ENCODE measurements at places on chromosomes 7 and 10.

DNA sequence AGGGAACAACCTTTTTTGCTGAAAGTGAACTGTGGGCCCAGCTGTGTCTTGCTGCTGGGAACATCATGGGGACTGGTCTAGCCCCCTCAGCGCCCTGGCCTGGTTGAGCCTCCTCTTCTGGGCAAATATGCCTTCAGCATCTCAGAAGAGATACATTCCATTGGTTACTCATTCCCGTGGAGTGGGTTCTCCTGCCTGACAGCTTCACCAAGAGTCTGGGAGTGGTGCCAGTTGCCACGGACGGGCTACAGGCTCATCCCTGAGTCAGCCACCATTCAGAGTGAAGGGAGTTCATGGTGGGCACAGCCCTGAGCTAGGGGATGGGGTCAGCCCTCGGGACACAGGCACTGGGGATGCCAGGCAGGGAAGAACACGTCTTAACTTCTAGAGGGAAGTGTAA is 81.9 kb downstream of the RAMP3 start:
- no peak for DNase-seq

DNA sequence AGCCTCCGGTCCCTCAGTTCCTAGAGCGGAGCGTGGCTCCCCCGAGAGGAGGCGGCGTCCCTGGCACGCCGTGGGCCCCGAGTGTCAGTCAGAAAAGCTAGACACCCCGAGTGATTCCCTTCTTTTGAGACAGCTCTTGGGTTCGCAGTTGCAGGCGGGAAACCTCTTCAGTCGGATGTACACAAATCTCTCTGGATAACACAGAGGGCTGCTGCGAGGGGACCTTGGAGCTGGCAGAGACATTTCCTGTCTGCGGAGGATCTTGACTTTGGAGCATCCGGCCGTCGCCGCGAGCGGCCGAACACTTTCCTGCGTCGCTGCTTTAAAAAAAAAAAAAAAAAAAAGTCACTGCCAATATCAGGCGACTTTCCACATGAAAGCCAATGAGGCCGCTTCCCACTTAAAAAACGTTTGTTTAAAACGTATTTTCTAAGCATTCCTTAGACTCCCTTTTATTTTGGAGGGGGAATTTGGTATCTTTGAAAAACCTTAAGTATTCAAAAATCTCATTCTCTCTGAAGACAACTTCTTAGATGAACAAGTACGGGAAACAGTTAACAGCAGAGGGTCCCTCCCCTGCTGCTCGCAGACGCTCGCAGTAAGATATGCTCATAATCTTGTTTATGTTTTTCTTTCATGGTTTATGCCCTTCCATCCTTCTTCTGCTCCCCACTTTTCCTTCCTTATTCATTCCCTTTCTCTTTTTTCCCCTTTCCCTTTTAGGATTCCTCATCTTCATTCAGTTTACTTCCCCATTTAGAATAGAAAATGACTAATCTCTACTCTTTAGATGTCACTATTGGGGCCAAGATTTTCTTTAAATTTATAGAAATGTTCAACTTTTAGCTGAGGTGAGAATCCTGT is 10.0 kb downstream of the HHEX start:
- no peak for DNase-seq

GRCh38 chr10:129179245-129179971 is 287.6 kb upstream of the MGMT start:
- DNase-seq: no peak

DNA sequence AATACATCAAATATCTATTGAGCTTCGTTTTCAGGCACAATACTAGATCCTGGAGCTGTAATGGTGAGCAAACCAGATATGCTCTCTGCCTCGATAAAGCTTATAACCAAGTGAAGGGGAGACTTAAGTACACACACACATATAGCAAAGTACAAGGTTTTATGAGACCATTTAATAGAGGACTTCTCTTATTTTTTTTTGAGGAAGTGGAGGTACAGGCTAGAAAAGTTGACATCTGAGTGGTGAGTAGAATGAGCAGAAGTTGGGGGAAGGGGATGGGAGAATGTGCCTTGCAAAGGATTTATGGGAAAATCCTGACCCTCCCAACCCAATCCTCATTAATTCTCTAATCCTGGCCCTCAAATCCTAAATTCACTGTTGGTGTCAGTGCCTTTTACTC is 7.7 kb downstream of the CCDC136 start:
- DNase-seq: no peak

- no peak for DNase-seq
Observed at GRCh38 chr7:106639476-106640334, 21.3 kb downstream of the CCDC71L start.

GRCh38 chr7:12633582-12633981 is 53.9 kb upstream of the ARL4A start:
- DNase-seq: no peak

DNA sequence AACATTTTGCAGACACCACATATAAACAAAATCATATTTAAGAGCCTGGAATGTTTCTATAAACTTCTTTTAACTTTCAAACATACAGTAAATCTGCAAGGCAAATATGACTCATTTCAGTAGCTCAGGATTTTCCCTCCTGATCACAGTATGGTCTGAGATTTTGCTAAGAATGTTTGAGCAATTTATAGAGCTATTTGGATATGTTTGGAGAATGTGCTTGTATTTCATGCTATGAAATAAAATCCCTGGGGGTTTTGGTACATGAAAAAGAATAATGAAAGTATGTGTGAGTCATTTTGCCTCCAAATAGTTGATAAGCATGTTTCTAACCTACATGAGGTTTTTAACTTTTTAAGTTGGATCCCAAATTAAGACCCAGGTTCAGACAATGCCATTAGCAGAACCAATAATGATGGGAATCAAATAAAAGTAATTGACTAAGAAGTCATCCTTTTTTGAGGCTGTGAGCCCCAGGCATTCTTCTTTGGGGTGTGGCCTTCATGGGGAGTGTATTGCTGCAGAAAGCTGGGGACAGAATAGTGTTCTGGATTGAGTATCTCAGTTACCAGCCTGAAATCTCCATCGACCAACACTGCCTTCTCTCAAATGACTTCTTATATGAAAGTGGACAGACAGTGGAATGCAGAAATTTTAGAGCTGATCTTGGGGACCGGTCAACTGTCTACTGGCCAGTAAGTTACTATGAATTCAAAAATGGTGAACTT is 66.1 kb upstream of the AGBL3 start:
- no peak for DNase-seq

DNA sequence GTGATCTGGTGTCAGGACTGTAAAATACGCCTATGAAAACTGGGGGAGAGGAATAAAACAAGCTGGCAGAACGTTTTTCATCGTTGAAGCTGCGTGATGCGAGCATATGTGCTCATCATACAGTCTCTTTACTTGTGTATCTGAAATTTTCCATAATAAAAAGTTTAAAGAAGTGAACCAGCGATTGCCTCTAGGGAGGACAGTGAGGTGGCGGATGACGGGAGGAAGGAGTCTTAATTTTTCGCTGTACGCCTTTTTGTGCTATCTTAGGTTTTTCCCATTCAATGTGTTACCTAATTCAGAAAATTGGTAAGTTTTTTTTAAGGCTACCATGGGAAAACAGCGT is 891 bp upstream of the WAPL start:
- DNase-seq: no peak

GRCh38 chr7:33831389-33832141 is 73.8 kb upstream of the BMPER start:
- DNase-seq: no peak

GRCh38 chr10:102741726-102742237 is 2.0 kb upstream of the WBP1L start:
- no peak for DNase-seq

- DNase-seq: no peak
Observed at GRCh38 chr7:99001482-99002147, 123.3 kb downstream of the TRRAP start.

DNA sequence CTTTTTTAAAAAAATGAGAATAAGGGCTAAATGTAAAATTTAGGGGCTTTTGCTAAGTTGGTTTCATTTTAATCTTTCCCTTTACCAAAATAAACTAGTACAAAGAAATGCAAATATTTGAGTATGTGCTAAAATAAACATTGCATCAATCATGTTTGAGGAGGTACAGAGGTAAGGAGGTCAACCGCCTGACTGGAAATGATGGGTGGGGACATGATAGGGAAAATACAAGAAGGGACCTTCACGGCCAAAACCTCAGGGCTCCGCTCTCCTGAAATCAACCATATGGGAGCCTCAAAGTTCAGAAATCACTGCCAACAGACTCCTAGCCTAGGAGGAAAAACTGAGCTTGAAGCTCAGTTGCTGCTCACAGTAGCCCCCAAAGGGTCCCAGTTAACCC is 207.6 kb downstream of the AHR start:
- DNase-seq: no peak

DNA sequence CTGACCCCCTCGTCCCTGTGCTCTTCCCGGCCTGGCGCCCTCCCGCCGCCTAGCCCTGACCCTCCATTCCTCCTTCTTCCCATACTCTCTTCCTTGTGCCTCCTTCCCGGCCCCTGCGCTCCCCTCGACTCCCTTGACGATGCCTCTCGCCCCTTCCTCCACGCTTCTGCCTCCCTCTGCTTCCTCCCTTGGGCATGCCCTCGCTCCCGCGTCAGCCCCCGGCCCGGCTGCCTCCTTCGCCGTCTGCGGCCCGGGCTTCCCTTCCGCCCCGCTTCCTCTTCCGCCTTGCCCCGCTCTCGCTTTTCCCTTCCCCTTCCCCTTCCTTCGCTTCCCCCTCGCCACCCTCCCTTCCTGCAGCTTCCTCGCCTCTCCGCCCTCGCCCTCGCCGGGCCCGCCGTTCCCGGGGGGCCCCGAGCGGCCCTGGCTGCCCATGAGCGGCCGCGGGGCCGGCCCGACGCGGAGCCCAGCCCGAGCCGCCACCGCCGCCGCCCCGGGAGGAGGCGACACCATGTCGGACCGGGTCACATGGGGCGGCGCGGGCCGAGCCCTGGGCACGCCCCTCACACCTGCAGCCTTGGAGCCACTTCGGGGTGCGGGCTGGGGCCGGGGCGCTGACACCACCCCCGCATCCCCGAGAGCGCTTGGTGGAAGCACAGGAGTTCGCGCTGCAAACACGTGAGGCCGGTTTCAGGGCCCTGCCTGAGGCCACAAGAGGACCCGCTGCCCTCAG is at the start of gene FBXW4:
FBXW4 (minus strand) TSS at position 497 of the 730 bp plus-strand sequence; CDS start at position 432, 65 bp downstream.
- DNase-seq: no peak

- no peak for DNase-seq
Observed at GRCh38 chr10:4725917-4726606, 99.9 kb upstream of the AKR1E2 start.

DNA sequence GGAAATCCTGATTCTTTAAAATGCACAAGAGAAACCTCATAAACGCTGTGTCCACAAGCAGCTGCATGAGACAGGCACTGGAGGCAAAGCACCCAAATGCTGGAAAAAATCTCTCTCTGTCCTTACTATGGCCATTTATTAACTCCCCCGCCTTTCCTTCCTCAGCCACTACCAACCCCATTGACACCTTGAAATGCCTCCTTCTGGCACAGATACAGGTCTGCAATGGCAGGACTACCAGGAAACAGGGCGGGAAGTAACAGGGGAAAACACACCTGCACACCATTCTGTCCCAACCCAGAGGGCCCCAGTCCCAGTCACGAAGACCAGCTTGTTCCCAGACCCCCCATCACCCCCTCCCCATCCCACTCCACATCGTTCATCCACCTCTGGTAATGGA is 224.3 kb downstream of the PARD3 start:
- DNase-seq: no peak

Data from cortex of kidney (tissue), 1 donor.